Left kidney (tissue), 8 donors: ENCODE measurements at places on chromosomes 2 and 18. TPM values are rescaled to one million over a fixed set of nuclear protein-coding genes. Genes with fewer than 3 reads are reported as not detected.

FEV gene
- polyA plus RNA-seq: not detected

GRCh38 chr2:88690591-88691338, 708 bp upstream of the RPIA start:
- DNase-seq: no peak

SCN3A gene
- polyA plus RNA-seq: 0.60 TPM

GRCh38 chr18:57002627-57003026, 144.3 kb upstream of the BOD1L2 start:
- no peak for DNase-seq

- DNase-seq: no peak
These were observed 22.5 kb downstream of the C1QL2 start for GRCh38 chr2:119136093-119136492.

DNAJC27 gene
- 12.1 TPM for polyA plus RNA-seq

DNA sequence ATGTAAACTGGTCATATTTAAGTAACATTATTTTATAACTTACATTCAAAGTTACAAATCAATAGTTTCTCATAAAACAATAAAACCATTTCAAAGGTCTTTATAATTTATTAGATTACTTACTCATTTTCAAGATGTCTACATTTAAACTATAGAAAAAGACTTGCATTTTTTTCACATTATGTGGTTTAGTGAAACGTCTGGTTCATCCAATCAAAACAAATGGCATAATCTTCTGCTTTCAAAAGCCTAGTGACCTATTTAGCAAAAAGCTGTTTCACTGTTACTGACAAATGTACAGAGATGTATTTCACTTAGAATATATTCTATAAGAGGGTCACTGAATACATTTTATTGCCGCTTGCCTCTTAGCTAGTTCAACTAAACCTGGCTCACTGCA, 49.3 kb upstream of the MCM6 start:
- DNase-seq: no peak
